ENCODE measurements at places on chromosomes 4 and X. TPM values are rescaled to one million over a fixed set of nuclear protein-coding genes. Genes with fewer than 3 reads are reported as not detected.

DNA sequence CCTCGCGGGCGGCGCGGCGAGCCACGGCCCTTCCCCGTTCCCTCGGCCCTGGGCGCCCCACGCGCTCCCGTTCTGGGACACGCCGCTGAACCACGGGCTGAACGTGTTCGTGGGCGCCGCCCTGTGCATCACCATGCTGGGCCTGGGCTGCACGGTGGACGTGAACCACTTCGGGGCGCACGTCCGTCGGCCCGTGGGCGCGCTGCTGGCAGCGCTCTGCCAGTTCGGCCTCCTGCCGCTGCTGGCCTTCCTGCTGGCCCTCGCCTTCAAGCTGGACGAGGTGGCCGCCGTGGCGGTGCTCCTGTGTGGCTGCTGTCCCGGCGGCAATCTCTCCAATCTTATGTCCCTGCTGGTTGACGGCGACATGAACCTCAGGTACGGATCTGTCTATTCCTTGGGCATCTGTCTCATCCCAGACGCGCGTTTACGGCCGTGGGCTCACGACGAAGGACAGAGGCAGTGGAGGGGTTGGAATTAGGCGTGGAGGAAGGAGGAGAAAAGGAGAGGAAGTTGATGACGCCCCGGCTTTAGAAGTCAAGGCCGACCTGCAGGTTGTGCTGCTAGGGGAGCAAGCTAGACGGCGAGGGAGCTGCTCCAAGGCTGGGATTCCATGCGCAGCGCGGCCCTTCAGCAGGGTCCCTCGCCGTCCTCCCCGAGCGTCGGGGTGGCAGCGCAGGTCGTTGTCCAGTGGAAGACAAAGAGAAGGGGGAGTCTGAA lies 792 bp downstream of the SLC10A4 start:
- H3K4me1 ChIP-seq: peaks cover 20% of the 10 kb centered on the region
- H3K27me3 ChIP-seq: peaks cover 66% of the 10 kb centered on the region
- H3K4me3 ChIP-seq: peak overlapping the region; percentile 31

DNA sequence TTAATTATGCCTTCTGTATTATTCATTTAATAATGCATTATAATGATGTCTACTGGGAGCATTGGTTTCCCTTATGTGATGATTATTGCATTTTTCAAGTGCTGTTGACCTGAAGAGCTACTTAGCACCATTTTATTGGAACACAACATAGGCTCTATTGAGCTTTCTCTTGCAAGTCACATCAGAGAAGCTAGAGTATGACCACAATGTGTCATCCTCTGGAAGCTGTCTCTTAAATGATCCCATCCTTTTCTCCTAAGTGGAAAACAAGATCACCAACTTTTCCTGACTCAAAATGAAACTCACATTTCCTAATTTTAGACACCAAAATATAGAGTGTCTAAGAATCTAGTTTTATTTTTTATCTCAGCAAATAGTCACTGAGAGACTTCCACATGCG lies 1451.9 kb downstream of the PCDH7 start:
- DNase-seq: no peak
- H3K27ac ChIP-seq: no peak overlapping the region
- no peaks in the 10 kb centered on the region for H3K27me3 ChIP-seq
- no peaks in the 10 kb centered on the region for H3K4me1 ChIP-seq

Gene CYSLTR1
- 2.8 TPM for total RNA-seq

Gene GPRASP3
- total RNA-seq: 4.5 TPM

Gene PCGF3
- 49.2 TPM for total RNA-seq

Gene LDOC1
- total RNA-seq: 47.4 TPM

Gene RS1
- 5.2 TPM for total RNA-seq

Gene CYBB
- total RNA-seq: 142 TPM

Gene TLR7
- total RNA-seq: 3.4 TPM

Gene RNF150
- 1.9 TPM for total RNA-seq

Gene FRAS1
- total RNA-seq: 17.9 TPM

Gene KLHL5
- total RNA-seq: 31.2 TPM

Gene UGT2B11
- not detected for total RNA-seq

All from left lung (tissue), 14 donors.